Renal cortical epithelial cell (primary cell): ENCODE measurements at places on chromosomes 12 and 14. TPM values are rescaled to one million over a fixed set of nuclear protein-coding genes. Genes with fewer than 3 reads are reported as not detected.

DNA sequence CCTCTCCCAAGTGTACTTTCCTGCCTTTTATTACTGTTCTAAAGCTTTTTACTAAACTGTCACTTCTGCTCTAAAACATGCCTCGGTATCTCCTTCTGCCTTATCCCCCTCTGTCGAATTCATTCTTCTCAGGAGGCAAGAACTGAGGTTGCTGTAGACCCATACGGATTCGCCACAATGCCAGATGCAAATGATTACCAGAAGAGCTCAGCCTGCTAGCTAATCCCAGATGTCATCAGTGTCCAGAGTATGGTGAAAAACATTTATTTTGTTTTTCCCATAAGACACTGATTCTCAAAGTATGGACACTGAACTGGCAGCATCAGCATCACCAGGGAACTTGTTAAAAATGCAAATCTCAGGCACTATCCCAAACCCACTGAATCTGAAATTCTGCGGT, 359.3 kb downstream of the TMTC2 start:
- no peak for DNase-seq

DNA sequence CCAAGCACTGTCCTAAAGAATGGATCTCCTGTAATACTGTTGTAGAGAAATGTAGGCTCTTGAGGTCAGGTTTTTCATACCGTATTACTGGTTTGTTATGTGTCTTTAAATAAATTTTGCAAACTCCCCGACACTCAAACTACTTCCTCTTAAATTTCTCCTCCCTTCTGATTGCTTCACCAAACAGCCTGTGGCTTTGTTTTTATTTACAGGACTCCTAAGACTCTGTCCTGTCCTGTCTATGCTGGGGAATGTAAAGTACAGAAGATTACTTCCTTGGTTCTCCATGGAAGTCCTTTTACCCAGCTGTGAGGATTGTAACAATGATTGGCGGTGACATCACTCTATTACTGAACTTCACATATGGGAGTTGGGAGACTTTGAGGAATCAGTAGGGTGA, 873.5 kb downstream of the DIO2 start:
- DNase-seq, result no peak

Gene ANKRD52
- total RNA-seq, result 27.8 and 76.4 TPM in 2 replicates

Gene TMEM52B
- total RNA-seq, result 2.3 and 6.9 TPM in 2 replicates

DNA sequence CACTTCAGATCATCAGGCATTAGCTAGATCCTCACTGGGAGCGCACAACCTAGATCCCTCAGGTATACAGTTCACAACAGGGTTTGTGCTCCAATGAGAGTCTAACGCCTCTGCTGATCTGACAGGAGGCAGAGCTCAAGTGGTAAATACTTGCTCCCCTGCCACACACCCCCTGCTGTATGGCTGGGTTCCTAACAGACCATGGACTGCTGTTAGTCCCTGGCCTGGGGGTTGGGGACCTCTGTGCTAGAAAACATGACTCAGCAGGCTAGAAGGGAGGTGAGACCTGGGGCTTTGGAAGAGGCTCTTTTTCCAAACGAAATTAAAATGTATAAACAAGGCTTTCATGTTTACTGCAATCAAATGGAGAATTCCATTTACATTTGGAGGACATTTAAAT, 691.1 kb downstream of the FLRT2 start:
- DNase-seq, result peak; percentile 19

Gene ZFYVE26
- 13.0 and 26.0 TPM in 2 replicates for total RNA-seq

Gene PIP4K2C
- 43.5 and 77.8 TPM in 2 replicates for total RNA-seq

DNA sequence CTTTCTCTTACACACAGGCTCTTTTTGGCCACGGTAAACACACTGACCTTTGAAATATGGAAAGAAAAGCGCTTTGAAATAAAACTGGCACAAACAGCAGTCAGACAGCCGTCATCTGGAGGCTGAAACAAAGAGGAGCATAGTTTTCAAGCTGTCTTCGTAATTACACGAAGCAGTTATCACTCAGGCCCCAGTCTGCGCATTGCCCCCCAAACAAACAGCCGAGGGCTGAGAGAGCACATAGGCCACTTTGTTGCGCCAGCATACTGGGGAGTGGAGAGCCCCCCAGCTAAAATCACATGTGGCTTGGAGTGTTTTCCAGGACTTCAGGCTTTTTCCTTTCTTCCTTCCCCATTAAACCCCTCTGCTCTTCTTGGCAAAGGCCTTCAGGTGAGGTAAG, 142.9 kb upstream of the BTG1 start:
- DNase-seq, result no peak

Gene FIGNL2
- 0.52 and 5.5 TPM in 2 replicates for total RNA-seq

DNA sequence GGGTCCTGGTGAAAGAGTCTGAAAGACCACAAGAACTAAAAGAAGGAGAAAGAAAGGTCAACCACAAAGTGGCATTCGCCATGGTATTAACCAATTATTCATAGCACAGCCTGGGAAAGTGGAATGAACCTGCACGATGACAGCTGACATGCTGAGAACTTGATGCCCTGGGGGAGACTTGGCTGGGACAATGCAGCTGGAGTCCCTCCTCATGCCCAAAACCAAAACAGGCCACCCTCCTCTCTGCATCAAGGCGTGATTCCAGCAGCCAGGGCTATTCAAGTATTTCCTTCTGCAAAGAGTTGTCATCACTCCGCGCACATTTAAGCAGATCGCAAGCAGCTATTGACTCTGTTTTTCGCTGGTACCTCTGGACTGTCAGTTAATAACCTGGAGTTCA, 167.1 kb upstream of the NOS1 start:
- DNase-seq, result no peak

DNA sequence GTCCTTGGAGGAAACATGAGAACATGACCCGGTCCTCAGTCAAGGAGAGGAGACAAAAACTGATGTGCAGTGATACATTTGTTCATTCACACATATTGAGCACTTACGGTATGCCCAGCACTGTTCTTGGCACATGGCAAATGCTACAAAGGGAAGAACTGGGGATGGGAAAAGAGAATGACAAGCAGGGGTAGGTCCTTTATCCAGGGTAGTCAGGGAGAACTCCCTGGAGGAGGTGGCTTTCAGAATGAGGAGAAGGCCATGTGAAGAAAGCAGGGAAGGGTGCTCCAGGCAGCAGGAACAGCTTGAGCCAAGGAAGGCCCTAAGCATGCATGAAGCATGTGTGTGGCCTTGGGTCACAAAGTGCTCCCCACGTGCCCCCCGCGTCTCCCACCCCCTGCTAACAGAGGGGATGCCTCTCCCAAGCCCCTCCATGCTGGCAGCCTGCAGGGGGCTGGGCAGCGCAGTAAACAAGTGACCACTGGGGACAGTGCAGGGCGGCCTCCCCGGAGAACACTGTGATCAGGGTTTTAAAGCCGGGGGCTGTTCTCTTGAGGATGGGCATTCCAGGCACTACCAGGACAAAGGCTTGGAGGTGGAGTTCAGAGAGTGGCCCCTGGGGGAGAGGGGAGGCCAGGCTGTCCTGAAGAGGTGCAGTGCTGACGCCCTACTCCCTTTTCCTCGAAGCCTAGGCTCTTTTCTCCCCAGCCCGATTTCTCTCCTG, 71.0 kb downstream of the PHETA1 start:
- no peak for DNase-seq

DNA sequence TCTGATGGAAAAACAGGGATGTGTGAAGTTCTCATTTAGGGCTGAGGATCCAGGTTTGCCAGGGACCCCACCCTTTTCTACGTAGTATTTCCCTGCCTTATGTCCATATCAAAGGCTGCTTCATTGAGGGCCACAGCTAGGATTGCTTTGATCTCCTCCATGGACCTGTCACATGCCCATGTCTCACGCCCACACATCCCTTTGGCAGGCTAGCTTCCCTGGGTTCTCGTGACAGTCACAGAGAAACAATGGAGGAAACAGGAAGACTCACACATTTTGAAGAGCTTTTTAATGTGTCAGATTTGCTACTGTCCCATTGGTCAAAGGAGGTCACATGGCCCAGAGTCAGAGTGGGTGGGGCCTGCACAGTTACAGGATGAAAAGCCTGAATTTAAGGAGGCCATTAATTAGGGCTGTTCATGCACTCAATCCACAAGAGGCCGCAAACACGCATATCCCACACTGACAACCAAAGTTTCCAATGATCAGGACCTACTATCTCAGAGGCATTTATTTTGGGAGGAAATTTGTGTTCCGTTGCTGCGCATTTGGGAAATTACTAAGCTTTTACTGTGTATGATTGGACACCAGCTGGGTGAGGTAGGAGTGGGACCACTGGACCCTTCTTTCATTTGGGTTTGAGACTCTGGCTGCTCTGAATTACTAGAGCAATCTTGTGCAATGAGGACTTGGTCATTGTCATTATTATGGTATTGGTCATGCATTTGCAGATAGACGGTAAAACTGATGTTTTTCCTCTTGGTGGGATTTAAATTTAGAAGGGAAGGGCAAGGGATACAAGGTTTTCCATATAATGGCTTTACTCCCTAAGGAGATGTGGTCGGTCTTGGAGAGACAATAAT, 266.2 kb downstream of the KTN1 start:
- DNase-seq, result no peak

Gene GARIN6
- not detected in 2 replicates for total RNA-seq

Gene NOS1
- 0.05 TPM in 1 of 2 replicates, not detected in the other for total RNA-seq

DNA sequence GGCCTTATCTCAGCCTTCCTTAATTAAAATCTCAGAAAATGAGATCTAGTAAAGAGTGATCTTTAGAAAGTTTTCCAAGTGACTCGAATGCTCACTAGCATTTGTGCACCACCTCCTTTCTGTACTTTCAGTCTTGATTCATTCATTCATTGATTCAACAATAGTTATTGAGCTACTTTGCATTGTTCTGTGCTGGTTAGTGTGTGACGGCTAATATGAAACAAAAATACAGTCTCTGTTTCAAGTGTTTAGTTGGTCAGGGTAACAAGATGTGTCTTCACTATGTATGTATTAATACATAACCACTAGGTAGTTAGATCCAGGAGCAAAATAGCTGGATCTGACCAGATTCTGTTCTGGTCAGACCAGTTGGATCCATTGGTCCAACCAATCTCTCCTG, 100.9 kb downstream of the FAR2 start:
- DNase-seq, result no peak

Gene DBX2
- total RNA-seq, result not detected in 2 replicates

- peak; percentile 38 for DNase-seq
Observed at GRCh38 chr12:50545786-50546185, 41.0 kb downstream of the DIP2B start.

Gene RTL1
- total RNA-seq, result not detected in 2 replicates

- DNase-seq, result no peak
Observed at GRCh38 chr14:81434230-81434629, 34.1 kb upstream of the STON2 start.

- no peak for DNase-seq
Observed at GRCh38 chr12:47984331-47984801, 19.9 kb downstream of the COL2A1 start.

Gene C3AR1
- 0.17 and 0.30 TPM in 2 replicates for total RNA-seq

Gene TMEM179
- total RNA-seq, result not detected in 2 replicates

DNA sequence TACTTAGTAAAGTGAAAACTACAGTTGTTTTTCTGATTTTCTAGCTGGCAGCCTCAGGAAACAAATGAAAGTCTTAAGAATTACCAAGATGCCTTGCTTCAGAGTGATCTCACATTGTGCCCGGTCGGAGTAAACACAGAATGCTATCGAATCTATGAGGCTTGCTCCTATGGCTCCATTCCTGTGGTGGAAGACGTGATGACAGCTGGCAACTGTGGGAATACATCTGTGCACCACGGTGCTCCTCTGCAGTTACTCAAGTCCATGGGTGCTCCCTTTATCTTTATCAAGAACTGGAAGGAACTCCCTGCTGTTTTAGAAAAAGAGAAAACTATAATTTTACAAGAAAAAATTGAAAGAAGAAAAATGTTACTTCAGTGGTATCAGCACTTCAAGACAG, 28.9 kb downstream of the RXYLT1 start:
- no peak for DNase-seq

Gene CD27
- not detected in 2 replicates for total RNA-seq

DNA sequence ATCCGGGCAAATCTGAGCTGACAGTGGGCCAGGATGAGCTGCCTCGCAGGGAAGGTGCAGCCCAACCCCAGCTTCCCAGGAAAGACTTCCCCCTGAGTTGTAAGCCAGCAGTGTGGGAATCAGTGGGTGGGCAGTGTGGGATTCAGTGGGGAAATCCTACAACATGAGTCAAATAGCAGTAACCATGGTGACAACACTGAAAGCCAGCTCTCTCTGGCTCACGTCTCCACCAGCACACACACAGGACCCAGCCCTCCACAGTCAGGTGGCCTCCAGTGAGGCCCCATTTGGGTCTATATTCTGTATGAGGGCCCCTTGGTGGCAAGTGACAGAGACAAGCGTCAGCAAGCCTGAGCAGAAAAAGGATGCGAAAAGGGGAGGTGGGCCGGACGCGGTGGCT, 6.0 kb upstream of the LGALS3 start:
- DNase-seq, result peak; percentile 96

GRCh38 chr12:116130431-116130830, 147.1 kb downstream of the MED13L start:
- DNase-seq, result no peak

Gene MARK3
- total RNA-seq, result 68.8 and 100 TPM in 2 replicates

Gene RNASE7
- total RNA-seq, result not detected in 2 replicates

Gene WDHD1
- 6.9 and 13.4 TPM in 2 replicates for total RNA-seq

- no peak for DNase-seq
Observed at GRCh38 chr12:6123258-6123657, 1.2 kb downstream of the VWF start.

GRCh38 chr12:131055596-131056233, 102.0 kb downstream of the ADGRD1 start:
- DNase-seq, result no peak

GRCh38 chr12:50572760-50573159, 68.0 kb downstream of the DIP2B start:
- DNase-seq, result peak; percentile 20

GRCh38 chr14:67512463-67513310, 20.4 kb upstream of the PLEKHH1 start:
- DNase-seq, result no peak

- no peak for DNase-seq
Observed at GRCh38 chr12:105861227-105861626, 277.5 kb downstream of the NUAK1 start.

- no peak for DNase-seq
Observed at GRCh38 chr14:54221971-54222370, 174.8 kb upstream of the CDKN3 start.

DNA sequence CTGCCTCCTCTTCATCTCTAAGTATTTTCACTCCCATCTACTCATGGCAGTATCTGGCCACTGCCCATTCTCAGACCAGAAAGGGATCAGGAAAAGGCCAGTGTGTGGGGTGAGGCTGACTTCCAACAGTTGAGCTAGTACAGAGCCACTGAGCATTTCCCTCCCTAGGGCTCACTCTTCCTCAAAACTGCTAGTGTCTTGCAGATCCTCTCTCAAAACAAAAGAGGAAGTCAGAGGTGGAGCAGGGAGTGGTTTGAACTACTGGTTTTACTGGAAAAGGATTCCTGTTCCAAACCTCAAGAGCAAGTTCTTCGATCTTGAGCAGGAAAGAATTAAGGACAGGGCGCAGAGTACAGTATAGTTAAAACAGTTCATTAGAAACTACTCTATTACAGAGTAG, 11.7 kb upstream of the RNASE10 start:
- DNase-seq, result no peak

DNA sequence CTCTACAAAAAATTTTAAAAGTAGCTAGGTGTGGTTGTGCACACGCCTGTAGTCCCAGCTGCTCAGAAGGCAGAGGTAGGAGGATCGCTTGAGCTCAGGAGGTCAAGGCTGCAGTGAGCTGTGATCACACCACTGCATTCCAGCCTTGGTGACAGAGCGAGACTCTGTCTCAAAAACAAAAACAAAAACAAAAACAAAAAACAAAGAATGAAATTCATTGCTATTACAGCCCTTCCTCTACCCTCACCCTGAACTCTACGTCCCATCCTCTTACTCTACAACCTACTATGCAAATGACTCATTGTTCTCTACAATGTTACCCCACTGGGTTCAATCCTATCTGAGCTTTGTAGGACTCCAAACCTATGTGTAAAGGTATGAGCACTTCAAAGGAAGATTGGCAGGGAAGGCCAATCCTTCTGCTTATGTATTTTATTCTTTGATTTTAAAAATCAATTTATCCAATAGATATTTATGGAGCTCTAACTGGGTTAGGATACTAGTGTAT, 39.3 kb downstream of the NINJ2 start:
- DNase-seq, result no peak
